Inflammatory macrophage (primary cell): ENCODE measurements at places on chromosomes 12 and 14.
A peak's percentile ranks its signal among the peaks of the same experiment; 100 is the strongest.

DNA sequence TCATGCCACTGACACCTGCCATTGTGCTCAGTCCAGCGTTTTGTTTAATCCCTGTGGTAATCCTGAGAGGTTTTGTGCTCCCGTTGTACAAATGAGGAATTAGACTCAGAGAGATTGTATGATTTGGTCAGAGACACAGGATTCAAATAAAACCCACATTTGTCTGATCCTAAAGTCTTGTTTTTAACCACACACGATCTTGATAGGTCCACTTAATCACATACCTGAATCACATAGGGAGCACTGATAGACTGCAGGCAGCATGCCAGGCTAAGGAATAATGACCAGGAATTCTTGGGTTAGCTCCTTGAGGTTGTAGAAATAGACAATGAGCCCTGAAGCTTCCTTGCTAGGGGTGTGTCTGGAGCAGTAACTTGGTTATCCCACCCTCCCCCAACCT is 202.6 kb upstream of the RGS6 start:
- DNase-seq = no peak

DNA sequence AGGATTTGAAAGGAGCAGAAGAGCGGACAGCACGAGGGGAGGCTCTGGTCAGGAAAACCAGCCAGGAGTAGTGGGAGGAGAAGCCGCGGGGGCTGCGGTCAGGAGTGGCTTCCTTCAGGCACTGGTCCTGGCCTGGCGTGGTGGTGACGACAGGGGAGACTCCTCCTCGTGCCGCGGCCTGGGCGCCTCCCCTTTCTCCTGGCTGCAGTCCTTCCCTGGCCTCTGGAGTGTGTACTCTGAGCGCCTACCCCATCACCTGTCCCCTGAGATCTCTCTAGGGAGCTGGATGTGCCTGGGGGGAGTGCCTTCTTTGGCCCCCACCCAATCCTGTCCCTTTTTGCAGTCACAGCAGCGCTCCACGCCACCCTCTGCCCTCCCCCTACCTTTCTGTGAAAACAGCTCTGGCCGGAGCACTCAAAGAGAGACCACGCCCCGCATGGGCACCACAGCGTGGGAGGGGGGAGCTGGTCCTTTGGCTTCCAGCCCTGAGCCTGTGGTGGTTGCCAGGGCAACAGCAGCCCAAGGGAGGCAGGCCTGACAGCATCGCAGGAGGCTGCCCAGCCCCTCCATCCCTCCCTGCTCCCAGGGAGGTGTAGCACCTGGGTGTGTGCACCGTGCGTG is 125.9 kb downstream of the CALM1 start:
- DNase-seq = no peak

DNA sequence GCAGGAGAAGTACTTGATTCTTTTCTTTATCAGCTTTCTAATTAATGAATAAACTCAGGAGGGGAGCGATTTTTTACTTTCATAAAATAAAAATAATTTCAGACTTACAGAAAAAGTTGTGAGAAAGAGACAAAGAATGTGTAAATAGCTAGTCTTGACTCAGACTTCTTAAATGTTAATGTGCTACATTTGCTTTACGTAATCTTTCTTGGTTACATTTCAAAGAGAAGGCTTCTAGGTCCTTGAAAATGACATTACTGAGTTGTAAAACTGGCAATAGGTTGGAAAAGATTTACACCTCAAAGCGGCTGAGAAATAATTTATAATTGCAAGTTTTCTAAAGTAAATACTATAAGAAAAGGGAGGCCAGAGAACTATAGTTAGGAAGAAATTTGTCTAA is 28.6 kb downstream of the GABARAPL1 start:
- DNase-seq = no peak

GRCh38 chr14:50795909-50796308 is 35.1 kb downstream of the NIN start:
- DNase-seq = no peak

DNA sequence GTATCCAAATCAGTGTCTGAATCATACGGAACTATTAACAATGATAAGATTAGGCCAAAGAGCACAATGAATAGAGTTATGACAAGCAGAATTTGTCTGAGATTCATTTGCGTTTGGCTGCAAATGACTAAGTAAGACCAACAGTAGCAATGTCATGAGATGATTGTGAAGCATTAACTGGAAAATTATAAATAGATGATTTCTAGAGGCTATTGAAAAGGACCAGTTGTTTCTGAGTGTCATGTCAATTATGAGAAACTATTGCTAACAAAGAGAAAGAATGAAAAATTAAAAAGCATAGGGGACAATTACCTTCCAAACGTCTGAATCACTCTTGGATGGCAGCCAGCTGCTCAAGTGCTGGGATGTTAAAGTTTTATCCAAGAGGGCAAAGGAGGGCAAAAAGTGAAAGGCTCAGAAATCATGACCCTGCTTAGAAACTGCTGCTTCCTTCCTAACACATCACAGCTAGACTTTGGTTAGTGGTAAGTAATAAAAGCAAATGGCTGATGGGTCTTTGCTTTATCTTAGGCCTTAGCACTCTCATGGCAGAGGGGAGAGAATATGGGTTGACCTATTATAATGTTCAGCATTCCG is 89.0 kb downstream of the AKAP6 start:
- DNase-seq = no peak

DNA sequence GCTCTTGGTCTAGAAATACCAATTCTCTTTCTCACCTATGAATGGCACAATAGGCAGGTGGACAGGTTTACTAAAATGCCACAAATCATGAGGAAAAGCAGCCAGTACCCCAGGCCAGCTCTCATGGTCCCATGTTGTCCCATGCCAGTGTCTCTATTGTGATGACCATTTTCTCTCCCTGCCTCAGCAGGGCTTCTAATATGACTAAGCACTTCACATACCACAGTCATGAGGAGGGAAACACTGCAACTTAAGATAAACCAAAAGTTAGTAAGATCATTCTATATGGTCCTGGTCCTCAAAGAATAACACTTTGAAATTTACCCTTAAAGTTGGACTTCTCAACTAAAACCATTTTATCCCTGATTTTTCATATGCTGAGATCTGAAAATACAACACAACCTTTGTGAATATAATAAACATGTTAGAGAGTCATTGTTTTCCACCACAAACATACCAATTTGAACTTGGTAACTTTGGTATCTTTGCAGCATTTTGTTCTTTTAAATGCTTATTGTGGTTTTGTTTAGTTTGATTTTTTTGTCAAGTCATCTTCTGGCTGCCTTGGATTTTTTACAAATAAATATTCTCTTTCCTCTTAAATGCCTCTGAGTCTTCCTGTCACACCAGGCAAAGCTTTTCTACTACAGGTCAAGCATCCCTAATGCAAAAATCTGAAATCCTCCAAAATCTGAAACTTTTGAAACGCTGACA is 3.6 kb downstream of the TTC5 start:
- no peak for DNase-seq

DNA sequence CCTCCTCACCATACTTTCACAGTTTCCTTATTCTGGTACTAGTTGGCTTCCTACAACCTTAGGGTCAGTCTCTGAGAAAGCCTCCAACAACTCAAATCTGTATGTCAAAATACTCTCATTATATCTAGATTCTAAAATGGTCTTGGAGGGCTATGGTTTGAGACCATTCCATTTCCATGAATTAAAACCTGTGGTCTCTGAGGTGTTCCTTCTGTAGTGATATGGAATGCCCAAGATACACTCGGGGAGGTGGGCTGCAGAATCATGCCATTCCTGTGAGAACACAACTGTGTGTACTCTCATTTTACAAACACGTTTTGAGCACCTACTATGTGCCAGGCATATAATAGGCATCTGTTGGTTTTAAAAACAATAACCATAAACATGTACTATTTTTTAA is 74.0 kb downstream of the FERMT2 start:
- DNase-seq = no peak

GRCh38 chr12:102484017-102484416 is 3.7 kb upstream of the IGF1 start:
- DNase-seq = no peak

DNA sequence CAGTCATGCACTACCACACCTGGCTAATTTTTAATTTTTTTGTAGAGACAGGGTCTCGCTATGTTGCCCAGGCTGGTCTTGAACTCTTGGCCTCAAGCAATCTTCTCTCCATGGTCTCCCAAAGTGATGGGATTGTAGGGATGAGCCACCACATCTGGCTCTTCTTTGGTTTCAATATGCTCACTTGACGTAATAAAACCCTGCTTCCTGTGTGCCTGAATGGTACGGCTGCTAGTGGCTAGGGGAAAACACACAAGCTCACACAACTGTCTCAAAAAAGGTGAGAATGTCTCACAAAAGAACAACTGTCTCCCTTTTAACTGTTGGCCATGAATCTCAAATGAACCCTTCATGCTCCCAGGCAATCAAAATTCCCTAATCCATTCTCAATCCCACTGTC is 15.0 kb downstream of the C1S start:
- no peak for DNase-seq

GRCh38 chr12:29944269-29945000 is 160.7 kb upstream of the TMTC1 start:
- no peak for DNase-seq

- DNase-seq = no peak
These were observed 783.3 kb upstream of the MGAT4C start for GRCh38 chr12:87039536-87039935.

DNA sequence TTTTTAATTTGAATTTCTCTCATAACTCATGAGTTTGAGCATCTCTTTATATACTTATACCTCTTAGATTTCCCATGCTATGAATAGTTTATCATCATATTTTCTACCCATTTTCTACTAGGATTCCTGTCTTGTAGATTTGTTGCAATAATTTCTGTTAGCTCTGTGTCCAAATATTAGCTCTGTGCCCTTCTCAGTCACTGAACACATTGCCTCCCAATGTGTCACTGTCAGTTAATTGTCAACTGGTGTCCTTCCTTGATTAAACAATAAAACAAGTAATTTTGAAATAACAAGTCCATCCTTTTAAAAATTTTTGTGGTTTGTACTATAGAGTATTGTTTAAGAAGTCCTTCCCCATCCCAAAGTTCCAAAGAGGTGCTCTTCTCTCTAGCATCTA is 4.2 kb upstream of the PAH start:
- no peak for DNase-seq

GRCh38 chr14:75539561-75540478 is 17.6 kb downstream of the BATF start:
- no peak for DNase-seq

- peak; percentile 50 for DNase-seq
These were observed 632 bp downstream of the UBR7 start for GRCh38 chr14:93207468-93208308.

GRCh38 chr12:56449622-56449984 is 377 bp upstream of the TIMELESS start:
- DNase-seq = no peak

GRCh38 chr14:63421919-63422318 is 103.2 kb upstream of the GPHB5 start:
- no peak for DNase-seq

GRCh38 chr12:102781117-102781516 is 135.9 kb downstream of the PAH start:
- peak; percentile 43 for DNase-seq

GRCh38 chr12:92604786-92605185 is 98.0 kb upstream of the PLEKHG7 start:
- DNase-seq = no peak

GRCh38 chr12:121441555-121441954 is 41.6 kb downstream of the RNF34 start:
- DNase-seq = no peak

DNA sequence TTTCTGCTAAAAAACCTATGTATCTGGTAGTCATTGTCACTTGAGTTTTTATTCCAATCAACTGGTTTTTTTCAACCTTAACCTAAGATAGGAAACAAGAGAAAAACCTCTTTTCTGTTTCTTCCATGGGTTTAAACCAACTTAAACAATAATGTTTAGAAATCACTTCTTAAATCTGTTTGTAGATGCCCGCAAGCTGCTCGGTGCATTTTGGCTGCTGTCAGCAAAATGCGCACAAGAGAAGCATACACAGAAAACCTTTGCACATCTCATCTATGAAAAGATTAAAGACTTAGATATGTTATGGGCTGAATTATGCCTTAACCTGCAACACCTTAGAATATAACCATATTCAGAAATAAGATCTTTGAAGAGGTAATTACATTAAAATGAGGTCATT is 299.8 kb downstream of the ITPR2 start:
- no peak for DNase-seq
